ENCODE measurements at places on chromosomes 12 and 14. TPM values are rescaled to one million over a fixed set of nuclear protein-coding genes. Genes with fewer than 3 reads are reported as not detected.

The IFT43 gene
- total RNA-seq, result 33.1 TPM

The ANKS1B gene
- 1.3 TPM for total RNA-seq

The PLXNC1 gene
- total RNA-seq, result 0.61 TPM

The APOF gene
- not detected for total RNA-seq

The STYK1 gene
- total RNA-seq, result 4.8 TPM

The DEPDC4 gene
- total RNA-seq, result 4.2 TPM

The TEX22 gene
- total RNA-seq, result 0.17 TPM

The GPRC5D gene
- not detected for total RNA-seq

The PPHLN1 gene
- 74.3 TPM for total RNA-seq

The OR4K1 gene
- total RNA-seq, result not detected

The EIF2B2 gene
- 47.8 TPM for total RNA-seq

The TAS2R50 gene
- 6.2 TPM for total RNA-seq

The KLRC4 gene
- total RNA-seq, result not detected
